Activated CD4-positive, alpha-beta T cell treated with anti-CD3 and anti-CD28 coated beads, Interleukin-2, amount 50 U/mL, for 24 hours (primary cell): ENCODE measurements at places on chromosomes 5 and 9.

- no peak for DNase-seq
These were observed 44.2 kb upstream of the TCERG1 start for GRCh38 chr5:146402949-146403348.

DNA sequence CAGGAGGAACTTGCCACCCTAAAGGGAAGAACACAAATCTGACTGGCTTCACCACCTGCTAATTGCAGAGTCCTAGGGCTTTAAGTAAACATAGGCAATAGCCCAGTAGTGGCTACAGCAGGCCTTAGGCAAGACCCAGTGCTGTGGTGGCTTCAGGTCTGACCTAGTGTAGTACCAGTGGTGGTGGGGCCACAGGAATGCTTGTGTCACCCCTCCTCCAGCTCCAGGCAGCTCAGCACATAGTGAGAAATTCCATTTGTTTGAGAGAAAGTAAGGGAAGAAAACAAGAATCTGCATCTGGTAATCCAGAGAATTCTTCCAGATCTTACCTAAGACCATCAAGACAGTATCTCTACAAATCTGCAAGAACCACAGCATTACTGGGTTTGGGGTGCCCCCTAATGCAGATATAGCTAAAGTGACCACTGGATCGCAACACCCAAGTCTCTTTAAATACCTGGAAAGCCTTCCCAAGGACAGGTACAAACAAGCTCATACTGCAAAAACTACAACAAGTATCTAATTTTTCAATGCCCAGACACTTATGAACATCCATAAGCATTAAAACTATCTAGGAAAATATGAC is 102.6 kb upstream of the TRPM3 start:
- no peak for DNase-seq

DNA sequence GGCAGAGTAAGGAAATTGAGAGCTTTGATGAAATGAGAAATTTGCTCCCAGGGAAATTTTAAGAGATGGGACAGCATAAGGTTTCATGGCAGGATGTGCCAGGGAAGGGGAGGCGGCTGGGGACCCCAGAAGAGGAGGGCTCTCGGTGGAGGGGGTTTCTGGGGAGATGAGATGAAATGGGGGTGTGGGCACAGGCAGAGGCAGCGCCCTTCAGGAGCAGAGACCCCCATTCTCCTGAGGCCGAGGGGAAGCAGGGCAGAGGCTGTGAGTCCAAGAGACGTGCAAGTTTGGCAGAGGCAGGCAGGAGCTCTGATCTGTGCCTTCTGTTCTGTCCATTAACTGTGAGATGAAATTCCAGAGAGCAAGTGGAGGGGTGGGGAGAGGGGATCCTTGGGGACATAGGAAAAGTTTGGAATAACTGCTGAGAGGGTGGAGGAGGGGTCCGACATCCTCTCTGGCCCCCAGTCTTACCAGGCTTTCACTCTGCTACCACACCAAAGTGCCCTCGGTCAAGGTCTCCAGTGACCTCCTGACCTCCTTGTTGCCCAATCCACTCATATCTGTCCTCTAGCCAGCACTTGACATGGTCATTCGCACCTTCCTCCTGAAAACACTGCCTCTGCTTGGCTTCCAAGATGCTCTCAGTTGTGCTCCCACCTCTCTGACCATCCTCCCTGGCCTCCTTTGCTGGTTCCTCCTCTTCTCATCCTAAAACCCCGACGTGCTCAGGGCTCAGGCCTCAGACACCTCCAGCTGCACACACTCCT is 108.1 kb upstream of the MVB12B start:
- no peak for DNase-seq

DNA sequence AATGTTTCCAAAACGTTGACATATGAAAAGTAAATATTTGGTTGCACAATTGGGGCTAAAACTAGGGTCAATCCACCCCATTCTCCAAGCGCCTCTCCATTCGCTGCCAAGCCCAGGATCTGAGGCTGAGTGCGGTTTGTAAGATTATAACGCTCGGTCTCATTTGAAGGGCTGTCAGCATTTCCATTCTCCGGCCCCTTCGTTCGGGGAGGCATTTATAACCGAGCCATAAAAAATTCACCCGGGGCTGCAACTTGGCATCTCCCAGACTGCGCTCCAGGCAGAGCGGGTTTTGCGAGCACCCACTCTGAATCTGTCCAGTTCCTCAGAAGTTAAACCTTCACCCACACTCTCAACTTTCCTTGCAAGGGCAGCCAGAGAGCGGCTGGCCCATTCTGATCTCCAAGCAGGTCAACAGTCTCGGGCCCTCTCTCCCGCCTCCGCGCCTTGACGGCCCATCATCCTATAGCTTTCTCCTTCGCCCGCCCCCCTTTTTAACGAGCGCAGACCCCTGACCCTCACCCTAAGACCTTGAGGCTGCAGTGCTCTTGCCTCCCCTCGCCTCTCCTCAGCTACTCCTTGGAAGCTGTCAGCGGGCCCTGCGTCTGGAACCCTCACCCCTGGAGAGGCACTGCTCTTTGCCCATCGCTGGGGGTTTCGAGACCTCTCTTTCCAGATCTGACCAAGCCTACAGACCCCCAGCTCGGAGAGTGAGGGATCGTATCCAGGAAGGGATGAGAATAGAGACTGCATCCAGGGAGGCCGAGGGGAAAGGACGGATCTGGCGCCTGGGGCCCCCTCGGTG is 1.1 kb downstream of the SLIT3 start:
- DNase-seq = no peak

DNA sequence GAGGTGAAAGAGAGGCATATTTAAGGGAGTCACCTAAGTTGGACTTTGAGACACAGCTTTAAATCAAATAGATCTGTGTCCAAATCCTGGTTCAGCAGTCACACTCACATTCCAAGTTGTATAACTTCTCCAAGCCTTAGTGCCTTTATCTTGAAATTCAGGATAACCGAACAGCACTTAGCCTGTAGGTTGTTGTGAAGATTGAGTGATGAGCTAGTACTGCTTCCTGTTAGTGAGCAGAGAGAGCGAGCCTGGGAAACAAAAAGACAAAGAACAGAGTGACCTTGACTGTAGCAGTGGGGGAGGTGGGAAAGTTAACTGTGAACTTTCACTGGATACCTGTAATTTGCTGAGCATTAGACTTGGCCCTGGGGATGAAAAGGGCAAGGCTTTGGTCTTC is 22.4 kb downstream of the MAML1 start:
- DNase-seq = no peak

DNA sequence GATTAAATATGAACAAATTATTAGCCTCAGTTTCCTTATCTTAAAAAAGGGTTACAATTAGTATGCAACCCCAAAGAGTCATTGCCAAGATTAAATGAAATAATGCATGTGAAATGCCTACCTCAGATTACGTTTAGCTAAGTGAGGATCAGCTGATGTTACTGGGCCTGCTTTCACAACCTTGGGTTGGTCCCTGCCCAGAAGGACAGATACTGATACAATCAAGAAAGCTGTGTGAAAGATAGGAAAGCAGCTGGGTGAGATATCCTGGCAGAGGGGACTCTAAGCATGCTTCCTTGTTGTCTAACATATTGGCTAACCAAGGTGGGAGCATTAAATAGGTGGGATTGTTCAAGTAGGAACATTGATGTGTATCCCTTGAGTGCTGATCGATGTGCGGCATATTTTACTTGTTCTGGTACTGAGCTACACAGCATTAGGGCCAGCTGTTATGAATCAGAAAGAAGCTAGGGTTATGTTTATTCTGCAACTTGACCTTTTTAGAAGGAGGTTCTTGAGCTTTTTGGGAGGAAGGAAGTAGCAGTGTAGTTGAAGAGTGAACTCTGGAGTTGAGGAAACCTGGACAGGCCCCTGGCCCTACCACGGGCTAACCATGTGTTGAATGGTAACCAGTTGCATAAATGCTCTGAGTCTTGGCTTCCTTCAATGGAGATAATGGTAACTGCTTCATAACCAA is 28.9 kb downstream of the SNX24 start:
- DNase-seq = no peak

DNA sequence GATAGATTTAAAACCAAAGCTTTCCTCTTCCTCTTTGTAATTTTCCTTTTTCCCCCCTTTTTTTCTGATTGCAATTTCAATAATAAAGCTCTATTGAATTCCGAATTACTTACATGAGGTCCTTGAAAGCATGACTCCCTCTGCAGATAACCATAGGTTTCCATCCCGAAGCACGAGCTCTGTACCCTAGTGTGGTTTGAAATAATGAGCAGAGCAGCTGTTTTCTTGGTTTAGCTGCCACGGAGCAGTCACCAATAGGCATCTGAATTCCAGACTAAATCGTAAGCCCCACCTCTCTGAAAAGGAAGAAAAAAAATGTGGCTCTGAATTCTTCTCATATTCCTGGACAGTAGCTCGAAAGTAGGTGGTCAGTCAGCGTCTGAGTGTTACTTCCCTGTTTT is 18.5 kb upstream of the GNE start:
- DNase-seq = no peak

DNA sequence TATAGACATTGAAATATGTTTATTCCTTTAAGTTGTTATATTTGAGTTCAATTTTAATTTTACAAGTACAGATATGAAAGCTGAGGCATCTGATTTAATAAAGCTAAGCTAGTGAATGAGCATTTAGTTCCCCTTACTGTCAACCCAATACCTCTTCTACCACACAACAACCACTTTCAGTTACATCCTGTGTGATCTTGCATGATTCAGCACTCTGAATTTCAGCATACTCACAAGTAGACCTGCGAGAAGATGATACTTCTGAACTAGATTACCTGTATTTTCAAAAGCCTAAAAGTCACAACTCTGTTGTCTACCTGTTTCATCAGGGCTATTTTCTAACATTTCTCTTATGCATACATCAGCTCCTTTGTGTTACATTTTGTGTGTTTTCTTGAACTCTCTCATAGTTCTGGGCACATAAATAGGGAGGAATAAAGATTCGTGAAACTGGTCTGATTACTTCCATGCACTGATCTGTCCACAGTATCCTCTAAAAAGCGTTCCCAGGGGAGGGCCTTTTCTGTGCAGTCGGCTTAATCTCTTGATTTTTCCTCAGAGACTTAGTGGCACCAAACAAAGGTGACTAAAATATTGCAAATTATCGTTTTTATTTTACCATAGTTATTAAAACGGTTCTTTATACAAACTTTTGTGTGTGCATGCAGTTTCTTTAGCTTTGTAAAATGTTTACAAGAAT is 2025.5 kb upstream of the NUDT12 start:
- DNase-seq = no peak

DNA sequence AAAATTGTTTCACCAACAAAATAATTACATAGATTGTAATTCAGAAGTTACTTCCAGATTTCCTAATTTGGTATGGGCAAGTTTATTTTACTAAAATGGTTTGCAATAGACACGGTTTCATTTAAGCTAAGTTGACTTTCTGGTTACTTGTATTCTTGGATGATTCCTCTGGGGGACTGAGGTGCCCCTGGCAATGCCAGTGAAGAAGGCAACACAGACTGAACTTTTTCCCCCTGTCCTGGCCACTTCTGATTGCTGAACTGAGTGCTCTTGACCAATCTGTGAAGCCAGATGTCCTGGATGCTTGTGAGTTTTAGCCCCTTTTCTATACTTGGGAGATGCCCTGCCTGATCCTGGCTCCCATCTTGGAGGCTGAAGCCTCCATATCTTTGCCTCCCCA is 66.3 kb upstream of the FANCC start:
- no peak for DNase-seq

- DNase-seq = no peak
These were observed 469.9 kb upstream of the DAP start for GRCh38 chr5:11230890-11231289.

GRCh38 chr5:169637549-169638121 is 560 bp downstream of the DOCK2 start:
- DNase-seq = peak; percentile 64

- DNase-seq = no peak
These were observed 362.0 kb downstream of the PRELID2 start for GRCh38 chr5:145473042-145473642.

- no peak for DNase-seq
These were observed 318.4 kb upstream of the NMUR2 start for GRCh38 chr5:152723482-152723881.

- DNase-seq = no peak
These were observed 129.8 kb upstream of the IL12B start for GRCh38 chr5:159459951-159460538.

DNA sequence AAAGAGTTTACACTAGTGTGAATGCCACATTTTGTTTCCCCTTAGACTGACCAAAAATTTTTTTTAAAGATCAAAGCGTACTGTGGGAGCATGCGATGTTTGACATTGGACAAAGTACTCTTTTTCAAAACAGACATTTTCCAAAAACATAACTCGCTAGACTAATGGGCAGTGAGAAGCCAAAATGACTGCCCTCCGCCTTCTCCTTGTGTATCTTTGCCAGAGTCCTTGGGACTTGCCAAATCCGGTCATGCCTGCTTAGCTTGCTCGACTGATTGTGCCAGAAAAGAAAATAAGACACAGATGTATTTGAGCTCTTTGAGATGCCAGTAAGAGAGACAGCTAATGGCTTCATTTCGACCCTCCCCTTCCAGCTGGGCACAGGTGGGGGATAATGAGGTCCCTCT is 157.5 kb downstream of the MAPKAP1 start:
- DNase-seq = no peak

DNA sequence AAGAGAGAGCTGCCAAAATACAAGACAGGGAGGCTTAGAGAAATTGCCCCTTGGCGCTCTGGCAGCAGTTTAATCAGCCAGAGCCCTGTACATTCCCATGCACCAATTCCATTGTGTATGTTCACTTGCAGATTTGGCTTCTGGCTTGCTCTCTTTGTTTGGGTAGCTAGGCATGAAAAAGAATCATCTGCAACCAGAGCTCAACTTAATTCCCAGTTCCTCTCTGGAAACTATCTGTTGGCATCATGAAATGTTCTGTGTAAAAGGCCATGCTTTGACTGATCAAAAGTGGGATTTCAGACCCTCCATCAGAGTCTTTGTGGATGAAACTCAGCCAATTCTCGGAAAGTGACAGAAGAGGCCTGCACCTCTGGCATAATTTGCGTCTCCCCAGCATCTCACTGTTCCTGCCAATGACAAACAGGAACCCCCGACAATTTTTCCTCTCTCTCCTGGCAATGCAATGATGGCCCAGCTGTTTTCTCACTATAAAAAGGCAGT is 53.8 kb upstream of the RAD23B start:
- DNase-seq = no peak

- DNase-seq = no peak
These were observed 24.0 kb downstream of the CSF1R start for GRCh38 chr5:150062216-150062922.

GRCh38 chr5:172690258-172691075 is 49.4 kb downstream of the NEURL1B start:
- no peak for DNase-seq

GRCh38 chr5:177382423-177383029 is 1.7 kb upstream of the SLC34A1 start:
- no peak for DNase-seq

DNA sequence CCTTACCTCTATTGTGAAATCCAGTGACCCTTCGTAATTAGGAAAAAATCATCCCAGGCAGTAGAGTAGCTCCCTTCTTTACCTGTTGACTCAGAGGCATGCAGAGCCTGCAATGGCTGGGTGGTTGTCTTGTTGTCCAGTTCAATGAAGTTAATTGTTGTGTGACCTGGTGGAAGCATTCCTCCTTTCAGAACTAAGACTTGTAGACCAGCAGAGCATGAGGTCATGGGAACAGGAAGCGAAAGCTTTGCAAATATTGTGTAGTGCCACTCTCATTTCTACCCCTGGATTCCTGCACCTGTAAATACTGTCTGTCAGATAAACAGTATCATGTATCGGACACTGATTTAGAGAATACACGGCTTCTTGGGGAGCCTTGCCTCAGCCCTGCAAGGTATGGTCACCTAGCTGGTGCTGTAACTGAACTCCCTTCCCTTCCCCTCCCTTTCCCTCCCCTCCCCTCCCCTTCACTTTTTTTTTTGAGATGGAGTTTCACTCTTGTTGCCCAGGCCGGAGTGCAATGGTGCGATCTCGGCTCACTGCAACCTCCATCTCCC is 5.7 kb upstream of the PRXL2C start:
- no peak for DNase-seq
